NCI-H1092 treated with DMSO at 0.1 percent for 48 hours (cell line): ENCODE measurements at places on chromosomes 11 and 22.

DNA sequence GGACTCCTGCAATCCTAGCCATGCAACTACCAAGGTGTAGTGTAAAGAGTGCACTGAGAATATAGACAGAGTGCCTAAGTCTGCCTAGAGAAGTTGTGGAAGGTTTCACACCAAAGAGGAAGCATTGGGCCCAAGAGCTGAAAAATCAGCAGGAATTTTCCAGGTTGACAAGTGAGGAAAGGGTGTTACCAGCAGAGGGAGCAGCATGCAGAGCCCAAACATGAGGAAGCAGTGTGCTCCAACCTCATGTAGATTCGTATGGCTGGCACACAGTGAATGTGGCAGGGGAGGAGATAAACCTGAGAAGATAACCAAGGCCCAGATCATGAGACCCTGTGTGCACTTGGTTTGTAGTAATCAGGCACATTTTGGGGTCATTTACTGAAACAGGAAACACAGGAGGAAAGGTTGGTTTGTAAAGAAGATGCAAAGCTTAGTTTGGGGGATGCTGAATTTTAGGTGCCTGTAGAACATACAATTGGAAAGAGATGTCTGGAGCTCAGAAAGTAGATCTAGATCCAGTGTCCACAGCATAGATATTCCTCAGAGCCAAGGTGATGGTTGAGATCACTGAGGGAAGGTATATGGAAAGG, 1.7 kb downstream of the HPX start:
- DNase-seq, result peak; percentile 55

- DNase-seq, result no peak
Observed at GRCh38 chr11:14424096-14424495, 65.1 kb upstream of the RRAS2 start.

GRCh38 chr11:3011891-3012885, 20.1 kb upstream of the NAP1L4 start:
- DNase-seq, result no peak

GRCh38 chr11:3807909-3808860, at the start of gene PGAP2:
Gene PGAP2, plus strand, starts transcription at chr11:3808560. Its CDS starts 2,700 bp downstream, at chr11:3811260.
- DNase-seq, result peak; percentile 57

GRCh38 chr22:19986410-19987341, 29.9 kb downstream of the ARVCF start:
- DNase-seq, result peak; percentile 51

DNA sequence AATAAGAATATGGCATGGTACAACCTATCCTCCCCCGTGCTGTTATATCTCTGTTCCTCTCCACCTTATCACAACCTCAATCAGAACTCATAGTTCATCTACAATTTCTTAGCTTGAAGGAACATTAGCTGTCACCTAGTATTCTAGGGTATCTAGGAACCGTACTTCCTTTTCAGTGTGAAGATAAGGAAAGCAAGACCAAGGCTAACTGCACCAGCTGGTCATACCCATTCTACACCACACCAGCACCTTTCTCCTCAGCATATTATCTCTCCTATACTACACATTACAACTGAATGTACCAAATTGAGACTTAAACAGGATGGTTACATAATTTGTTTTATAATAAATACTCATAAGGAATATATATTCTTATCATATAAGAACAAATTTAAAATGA, 73.1 kb downstream of the ARHGAP32 start:
- DNase-seq, result peak; percentile 74
